ENCODE measurements at places on chromosomes 1 and 21.

DNA sequence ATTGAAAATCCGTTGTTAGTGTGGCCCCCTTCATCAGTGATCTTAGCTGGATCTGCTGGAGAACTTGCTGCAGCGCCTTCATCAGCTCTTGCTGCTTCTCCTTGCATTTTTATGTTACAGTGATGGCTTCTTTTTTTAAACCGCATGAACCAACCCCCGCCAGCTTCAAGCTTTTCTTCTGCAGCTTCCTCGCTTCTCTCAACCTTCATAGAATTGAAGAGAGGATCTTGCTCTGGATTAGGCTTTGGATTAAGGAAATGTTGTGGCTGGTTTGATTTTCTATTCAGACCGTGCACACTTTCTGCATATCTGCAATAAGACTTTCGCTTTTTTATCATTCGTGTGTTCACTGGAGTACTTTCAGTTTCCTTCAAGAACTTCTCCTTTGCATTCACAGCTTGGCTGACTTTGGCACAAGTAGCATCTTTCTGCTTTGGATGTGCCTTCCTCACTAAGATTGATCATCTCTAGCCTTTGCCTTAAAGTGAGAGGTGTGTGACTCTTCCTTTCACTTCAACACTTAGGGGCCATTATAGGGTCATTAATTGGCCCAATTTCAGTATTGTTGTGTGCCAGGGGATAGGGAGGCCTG lies 13.1 kb downstream of the RNF187 start:
- no peak for DNase-seq

DNA sequence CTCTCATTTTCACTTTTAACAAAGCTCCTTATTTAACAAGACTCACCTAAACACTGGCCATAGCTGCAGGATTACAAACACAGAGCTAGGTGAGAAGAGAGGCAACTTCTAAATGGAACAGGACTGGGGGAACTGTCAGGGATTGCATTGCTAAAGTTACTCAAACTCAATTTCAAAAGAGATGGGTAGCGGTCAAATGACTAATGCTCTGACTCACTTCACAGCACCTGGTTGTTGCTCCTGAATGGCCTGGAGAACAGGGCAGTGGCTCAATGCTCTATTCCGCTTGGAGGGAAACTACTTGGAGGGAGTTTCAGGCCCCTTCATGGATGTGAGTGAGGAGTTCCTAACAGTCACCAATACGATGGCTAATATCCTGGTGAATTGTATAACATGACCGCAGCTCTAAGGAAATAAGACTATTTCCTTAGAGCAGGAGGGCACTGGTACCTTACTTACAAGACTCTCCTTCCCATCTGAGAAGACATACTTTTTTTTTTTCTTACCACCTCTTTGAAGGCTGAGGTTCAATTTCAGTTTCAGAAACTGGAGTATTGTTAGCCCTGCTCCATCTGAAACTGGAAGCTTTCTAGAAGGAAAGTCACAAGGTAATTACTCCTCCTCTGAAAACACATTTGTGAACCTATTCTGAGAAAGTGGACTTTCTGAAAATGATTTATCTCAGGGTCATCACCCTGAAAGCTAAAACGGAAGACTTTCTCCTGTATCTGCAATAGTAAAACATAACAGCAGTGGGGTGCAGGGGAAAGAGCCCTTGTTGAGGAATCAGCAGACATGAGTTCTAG lies 9.5 kb downstream of the DPT start:
- DNase-seq = no peak

DNA sequence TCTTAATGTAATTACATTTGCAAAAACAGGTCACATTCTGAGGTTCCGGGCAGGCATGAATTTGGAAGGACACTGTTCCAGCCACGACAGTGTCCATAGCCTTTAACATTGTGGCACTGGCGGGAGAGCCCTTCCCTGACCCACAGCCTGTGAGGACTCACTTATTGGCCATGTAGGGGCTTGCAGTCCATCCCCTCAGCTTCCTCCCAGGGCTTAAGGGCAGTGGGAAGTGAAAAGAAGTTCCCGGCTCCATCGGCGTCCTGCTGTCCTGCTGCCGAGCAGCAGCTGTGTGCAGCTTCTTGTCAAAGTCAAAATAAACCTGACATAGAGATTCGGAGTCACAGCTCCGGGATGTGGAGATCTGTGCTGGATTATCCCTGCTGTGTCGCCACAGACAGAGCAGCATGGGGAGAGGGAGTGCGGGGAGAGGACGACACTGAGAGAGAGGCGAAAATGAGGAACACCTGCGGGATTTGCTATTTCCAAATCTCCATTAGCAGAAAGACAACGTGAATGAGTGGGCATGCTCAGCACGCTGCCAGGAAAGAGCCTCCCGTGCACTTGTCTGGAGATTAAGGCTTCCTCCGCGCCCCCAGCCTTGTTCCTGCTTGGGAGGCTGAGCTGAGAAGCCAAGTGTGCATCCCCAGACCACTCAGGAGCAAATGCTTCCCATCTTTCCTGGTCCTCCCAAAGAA lies 260.3 kb downstream of the ASTN1 start:
- DNase-seq = no peak

DNA sequence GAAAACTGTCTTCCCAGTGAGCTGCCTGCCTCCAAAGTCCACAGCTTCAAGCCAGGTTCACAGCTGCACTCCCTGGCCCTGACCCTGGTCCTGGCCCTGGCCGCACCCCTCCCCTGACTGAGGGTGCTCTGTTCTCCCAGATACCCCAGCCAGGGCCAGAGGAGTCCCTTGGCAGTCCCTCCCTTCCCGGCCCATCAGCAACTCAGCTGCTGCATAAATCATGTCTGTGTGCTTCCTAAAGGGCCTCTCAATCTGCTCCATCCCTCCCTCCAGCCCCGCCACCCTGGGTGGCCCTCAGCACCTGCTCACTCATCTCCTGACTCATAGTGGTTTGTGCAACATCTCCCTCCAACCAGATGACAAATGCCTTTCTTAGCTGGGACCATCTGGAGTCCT lies 24.8 kb upstream of the C1orf174 start:
- no peak for DNase-seq

GRCh38 chr1:82612986-82613385 lies 812.3 kb downstream of the ADGRL2 start:
- DNase-seq = no peak

GRCh38 chr1:185600641-185601040 lies 133.6 kb upstream of the HMCN1 start:
- DNase-seq = no peak

- DNase-seq = no peak
Observed at GRCh38 chr1:18350747-18351146, 130.0 kb upstream of the KLHDC7A start.

Measured in activated CD4-positive, alpha-beta T cell treated with anti-CD3 and anti-CD28 coated beads, Interleukin-2, amount 50 U/mL, for 1 hour (primary cell).